ENCODE measurements at places on chromosomes 13 and 19.

- DNase-seq = no peak
Measured at GRCh38 chr13:39578821-39579291, 24.1 kb downstream of the LHFPL6 start.

- peak; percentile 41 for DNase-seq
Measured at GRCh38 chr13:111033172-111034130, 81.7 kb upstream of the ARHGEF7 start.

- no peak for DNase-seq
Measured at GRCh38 chr19:670609-671075, 5.5 kb upstream of the FSTL3 start.

DNA sequence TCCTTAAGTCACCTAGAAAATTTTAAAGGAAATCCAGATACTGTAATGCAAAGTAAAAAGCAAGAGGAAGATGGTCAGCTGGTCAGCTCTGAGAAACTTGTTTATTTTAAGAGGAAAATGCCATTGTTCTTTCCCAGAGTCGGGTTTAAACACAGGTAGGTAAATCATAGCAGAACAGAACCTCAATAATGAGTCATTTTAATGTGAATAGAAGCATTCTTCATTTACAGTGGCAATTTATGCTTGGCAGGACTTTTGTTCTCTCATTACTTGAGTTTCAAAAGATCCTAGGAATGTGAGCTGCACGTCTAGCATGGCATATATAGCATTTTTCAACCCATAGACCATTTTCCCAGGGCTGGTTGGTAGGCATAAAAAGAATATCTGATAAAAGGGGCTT lies 132.3 kb downstream of the LIG4 start:
- DNase-seq = no peak

DNA sequence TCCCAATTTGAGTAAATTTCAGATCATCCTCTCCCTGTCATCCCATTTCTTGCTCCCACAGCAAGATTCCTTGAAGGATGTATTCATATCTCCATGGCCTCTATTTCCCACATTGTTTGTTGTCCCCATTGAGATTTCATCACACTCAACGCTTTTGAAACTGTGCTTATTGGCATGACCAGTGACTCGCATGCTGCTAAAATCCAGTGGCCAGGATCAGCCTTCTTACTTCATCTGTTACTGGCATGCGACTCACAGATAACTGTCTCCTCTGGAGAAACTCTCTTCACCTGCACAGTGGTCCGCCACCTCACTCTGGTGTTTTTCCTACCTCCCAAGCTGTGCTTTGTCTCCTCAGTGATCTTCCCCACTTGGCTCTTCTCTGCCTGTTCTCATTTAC lies 95.8 kb downstream of the WASF3 start:
- peak; percentile 69 for DNase-seq

GRCh38 chr13:35990196-35990595 lies 141.0 kb downstream of the DCLK1 start:
- no peak for DNase-seq

DNA sequence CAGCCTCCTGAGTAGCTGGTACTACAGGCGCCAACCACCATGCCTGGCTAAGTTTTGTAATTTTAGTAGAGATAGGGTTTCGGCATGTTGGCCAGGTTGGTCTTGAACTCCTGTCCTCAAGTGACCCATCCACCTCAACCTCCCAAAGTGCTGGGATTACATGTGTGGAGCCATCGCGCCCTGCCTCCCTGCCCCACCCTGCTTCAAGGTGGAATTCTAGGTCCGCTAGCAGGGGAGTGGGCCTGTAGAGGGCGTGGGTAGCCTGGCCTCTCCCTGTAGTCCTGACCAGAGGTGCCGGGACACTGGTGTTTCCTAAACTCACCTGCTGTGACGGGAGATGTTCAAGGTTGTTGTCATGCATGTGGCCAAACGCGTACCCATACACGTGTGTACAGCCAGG lies 398 bp downstream of the SLC25A41 start:
- DNase-seq = no peak

GRCh38 chr13:27966641-27967202 lies 2.4 kb downstream of the CDX2 start:
- DNase-seq = no peak

DNA sequence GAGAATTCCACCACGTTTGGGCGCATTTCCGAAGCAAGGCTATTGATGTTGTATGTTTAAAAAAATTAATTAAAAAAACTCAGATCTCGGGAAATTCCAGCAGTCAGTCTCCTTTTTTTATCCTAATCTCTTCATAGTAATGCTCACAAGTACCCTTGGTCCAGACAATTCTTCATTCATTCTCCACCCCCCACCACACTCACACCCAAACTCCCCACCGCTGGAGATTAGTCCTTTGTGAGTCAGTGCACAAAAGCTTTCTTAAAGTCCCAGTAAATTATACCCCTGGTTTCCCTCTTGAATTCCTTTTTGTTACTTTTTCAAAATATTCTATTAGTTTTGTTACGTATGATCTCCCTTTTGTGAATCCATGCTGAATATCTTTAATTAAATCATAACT lies 274.6 kb downstream of the ZNF536 start:
- DNase-seq = no peak

- DNase-seq = no peak
Measured at GRCh38 chr19:31418055-31418454, 68.8 kb upstream of the TSHZ3 start.

DNA sequence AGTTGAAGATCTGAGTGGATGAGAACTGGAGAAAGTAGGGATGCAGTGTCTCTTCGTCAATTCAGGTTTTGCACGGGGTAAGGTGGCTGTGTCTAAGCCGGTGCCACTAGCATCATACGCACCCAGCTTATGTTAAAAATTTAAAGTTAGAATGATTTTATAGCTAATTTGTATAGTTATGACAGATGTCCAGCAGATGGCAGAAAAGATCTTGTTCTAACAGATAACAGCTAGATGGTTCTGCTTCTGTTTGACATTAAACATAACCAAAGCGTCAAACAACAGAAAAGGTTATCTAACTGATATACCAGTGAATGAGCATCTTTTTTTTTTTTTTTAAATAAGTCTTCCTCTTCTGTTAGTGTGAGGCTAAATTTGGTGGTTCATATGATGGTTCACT lies 18.8 kb upstream of the EDDM13 start:
- DNase-seq = peak; percentile 72

GRCh38 chr13:60642552-60642951 lies 245.5 kb downstream of the TDRD3 start:
- DNase-seq = no peak

- DNase-seq = no peak
Measured at GRCh38 chr13:33106656-33107360, 90.6 kb downstream of the KL start.

DNA sequence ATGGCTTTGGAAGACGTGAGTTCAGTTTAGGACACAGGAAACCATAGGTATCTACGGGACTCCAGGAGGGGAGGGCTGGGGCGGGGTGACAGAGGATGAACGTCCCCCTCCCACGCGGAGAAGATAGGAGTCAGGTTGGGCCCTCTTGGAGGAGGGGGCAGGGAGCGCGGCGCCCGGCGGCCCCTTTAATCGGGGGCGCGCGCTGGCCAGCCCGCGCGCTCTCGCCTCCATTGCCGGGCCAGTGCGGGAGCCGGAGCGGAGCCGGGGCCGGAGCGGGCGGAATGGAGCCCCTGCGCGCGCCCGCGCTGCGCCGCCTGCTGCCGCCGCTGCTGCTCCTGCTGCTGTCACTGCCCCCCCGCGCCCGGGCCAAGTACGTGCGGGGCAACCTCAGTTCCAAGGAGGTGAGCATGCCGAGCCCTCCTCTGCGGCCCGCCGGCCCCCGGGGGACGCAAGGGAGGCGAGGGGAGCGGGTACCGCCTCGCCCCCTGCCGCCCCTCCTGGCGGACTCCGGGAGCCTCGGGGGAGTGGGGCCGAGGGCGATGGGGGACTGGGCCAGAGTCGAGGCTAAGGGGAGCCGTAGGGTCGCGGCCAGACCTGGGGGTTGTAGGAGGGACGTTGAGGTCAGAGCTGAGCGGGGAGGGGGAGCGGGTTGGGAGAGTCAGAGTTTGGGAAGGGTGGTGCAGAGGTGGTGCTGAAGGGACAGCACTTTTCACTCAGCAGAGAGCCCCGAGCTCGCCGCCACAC lies at the start of gene TMEM145:
TSS of gene TMEM145 (plus strand) at position 214 of the 744 bp plus-strand sequence. CDS start at position 282, 68 bp downstream.
- DNase-seq = peak; percentile 30

DNA sequence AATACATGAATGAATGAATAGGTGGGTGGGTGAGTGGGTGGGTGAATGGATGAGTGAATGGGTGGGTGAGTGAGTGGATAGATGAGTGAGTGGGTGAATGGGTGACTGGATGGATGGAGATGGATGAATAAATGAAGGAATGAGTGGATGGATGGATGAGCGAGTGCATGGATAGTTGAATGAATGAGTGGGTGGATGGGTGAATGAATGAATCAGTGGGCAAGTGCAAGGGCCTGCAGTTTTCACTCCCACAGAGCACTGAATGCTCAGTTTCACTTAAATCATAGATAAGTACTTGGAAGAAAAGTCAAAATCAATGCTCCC lies 12.4 kb downstream of the GAS6 start:
- DNase-seq = no peak

DNA sequence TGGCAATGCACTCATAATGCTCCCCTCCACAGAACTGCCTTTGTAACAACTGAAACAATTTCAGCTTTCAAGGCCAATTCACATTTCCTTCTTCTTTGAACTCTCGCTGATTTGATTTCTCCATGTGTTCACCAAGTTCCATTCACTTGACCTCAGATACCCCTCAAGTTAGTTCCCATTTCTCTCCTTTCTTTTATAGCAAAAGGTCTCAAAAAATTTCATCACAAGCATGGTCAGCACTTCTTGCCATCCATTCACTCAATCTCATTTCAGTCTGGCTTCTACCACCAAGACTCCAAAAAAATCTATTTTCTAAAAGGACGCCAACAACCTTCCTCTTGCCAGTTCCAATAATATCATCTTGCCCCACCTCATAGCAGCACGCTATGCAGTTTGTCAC lies 135.7 kb downstream of the DIAPH3 start:
- no peak for DNase-seq

DNA sequence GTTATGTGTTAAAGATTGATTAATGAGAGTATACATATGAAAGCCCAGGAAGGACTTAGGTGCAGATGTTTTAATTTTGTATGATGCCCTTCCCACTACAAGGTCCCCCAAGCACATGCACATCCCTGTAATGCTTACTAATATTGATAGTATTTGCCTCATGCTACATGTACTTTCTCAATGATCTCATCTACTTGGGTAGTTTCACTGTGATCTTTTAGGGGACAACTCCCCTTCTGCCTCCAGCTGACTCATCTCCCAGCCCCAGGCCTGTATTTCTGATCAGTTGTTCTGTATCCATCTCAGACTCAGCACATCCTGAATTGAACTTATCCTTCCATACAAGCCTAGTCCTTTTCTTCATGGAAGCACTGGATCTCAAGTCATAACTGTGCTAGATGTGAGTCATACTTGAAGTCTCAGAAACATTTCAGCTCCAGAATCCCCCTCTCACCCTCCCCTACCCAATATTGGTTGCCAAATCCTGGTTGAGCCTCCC lies 49.4 kb upstream of the INTS6 start:
- peak; percentile 74 for DNase-seq

DNA sequence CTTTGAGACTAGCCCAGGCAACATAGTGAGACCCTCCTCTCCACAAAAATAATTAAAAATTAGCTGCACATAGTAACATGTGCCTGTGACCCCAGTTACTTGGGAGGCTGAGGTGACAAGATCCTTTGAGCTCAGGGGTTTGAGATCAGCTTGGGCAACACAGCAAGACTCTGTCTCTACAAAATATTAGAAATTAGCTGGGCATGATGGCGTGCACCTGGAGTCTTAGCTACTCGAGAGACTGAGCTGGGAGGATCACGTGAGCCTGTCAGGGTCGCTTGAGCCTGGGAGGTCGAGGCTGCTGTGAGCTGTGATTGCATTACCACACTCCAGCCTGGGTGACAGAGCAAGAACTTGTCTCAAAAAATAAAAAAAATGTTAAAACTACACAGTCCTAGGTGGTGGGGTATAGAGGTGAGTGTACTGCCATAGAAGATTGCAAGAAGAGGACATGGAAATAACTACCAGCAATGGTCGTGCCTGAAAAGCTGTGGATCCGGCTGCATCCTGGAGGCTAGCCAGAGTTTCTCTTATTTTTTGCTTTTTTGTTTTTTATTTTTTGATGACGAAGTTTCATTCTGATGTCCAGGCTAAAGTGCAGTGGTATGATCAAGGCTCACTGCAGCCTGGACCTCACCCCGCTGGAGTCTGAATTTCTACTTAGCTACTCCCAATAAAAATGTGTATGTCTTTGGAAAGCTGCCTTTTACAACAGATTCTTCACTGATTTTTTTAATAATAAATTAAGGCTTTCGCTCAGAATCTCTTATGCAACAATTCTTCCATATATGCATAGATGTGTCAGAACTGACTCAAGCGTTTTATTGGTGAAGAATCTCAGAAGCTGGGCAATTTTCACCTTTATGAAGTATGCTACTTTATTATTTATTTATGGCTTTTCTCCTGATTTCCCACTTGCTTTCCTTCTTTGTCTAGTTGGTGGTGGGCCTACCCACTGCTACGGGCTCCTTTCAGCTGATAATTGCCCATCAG lies 393.8 kb downstream of the TSHZ3 start:
- no peak for DNase-seq

- peak; percentile 27 for DNase-seq
Measured at GRCh38 chr13:40776681-40777165, 5.7 kb upstream of the MRPS31 start.

DNA sequence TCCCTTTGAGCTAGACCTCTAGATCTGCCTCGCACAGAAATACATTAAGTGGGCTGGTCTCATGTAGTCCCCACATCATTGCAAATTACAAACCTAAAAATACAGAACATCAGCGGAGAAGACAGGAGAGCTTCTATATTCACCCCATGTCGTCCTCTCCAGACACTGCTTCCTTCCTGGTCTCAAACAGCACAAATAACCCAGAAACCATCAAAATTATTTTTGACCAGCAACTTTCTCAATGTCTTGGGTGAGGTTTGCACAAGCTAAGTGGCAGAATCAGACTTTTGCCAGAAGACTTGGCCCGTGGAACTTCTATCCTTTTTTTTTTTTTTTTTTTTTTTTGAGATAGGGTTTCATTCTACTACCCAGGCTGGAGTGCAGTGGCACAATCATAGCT lies 28.2 kb downstream of the CLEC17A start:
- no peak for DNase-seq

DNA sequence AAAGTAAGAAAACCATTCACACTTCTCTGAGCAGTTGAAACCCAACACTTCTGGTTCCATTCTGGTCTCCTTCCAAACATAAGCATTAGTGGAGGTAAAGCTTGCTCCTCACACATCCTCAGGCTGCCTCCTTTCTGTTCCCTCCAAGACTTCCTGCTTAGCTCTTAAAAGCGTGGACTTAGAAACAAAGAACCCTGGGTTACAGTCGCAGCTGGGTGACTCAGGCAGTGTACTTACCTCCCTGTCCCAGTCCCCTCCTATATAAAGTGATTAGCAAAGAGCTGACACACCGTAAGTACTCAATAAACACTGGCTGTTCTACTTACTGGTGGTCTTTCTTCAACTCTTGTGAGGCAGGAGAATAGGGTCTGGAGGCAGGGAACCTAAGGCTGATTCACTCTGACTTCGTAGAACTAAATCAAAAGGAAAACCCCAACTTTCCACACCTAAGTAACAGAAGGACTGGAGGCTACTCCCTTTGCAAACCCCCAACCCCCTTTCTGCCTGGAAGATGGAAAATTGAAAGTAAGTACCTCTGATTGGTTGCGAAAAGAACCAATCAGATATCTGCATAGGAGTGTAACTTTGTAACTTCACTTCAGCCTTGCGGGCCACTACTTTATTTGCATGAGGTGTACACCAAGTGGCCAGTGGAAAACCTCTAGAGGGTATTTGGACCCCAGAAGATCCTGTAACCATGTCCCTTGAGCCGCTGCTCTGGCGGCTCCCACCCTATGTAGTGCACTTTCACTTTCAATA lies 165.4 kb downstream of the SUCLA2 start:
- no peak for DNase-seq

- DNase-seq = no peak
Measured at GRCh38 chr13:111243981-111244380, 76.5 kb upstream of the TEX29 start.

GRCh38 chr19:55597501-55597921 lies 1.8 kb downstream of the FIZ1 start:
- no peak for DNase-seq
